Astrocyte (in vitro differentiated cells and primary cell): ENCODE measurements at places on chromosomes 4 and X. TPM values are rescaled to one million over a fixed set of nuclear protein-coding genes. Genes with fewer than 3 reads are reported as not detected.
A peak's percentile ranks its signal among the peaks of the same experiment; 100 is the strongest.

DNA sequence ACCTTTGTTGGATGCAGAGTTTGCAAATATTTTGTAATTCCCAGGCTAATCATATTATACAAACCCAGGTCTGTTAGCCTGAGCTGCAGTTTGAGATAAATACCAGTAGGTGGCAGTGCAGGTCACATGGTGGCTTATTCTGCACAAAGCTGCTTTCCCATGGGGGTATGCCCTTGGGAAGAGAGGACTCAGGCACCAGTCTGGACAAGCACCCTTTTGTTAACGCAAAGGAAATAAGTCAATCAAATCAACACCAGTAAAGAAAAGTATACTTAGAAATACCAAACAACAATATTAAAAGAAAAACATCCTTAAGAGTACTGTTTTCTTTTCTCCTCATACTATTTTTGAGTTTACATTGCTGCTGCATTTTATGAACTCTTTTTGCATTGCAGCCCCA is 389.0 kb upstream of the ZFP42 start:
- DNase-seq, result peak; percentile 13

Gene PGRMC2
- total RNA-seq, result 158 and 161 TPM in 2 replicates

DNA sequence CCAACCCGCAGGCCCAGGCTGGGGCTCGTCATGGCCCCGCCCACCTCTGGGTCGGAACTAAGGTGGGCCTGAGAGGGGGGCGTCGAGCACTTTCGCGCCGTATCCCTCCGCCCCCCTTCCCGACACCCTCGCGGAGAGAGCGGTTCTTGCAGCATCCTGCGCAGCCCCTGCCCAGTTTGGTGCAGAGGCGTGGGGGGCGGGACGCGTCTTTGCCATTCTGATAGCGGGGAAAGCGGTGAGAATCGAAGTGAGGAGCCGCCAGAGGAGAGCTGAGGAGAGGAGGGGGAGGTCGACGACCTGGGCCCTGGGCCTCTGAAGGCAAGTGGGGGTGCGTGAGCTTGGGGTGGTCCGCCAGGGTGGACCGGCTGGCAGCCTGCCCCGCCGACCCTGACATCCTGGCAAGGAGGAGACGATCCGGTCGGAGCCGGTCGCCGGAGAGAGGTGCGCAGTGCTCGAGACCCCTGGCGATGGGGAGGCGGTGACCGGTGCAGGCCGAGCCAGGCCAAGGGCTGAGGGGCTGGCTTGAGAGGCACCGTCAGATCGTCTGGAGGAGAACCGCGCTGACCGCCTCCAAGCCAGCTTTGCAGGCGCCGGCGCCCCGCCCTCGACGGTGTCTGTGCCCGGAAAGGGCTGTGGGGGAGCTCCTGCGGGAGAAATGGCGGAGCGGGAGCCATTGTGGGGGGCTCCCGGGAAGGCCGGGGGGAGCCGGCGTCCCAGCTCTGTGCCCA is 25.5 kb downstream of the GPRASP3 start:
- DNase-seq, result no peak

Gene AFP
- 8.6 and 11.3 TPM in 2 replicates for total RNA-seq

- no peak for DNase-seq
These were observed 13.0 kb downstream of the CORIN start for GRCh38 chr4:47824840-47825239.

DNA sequence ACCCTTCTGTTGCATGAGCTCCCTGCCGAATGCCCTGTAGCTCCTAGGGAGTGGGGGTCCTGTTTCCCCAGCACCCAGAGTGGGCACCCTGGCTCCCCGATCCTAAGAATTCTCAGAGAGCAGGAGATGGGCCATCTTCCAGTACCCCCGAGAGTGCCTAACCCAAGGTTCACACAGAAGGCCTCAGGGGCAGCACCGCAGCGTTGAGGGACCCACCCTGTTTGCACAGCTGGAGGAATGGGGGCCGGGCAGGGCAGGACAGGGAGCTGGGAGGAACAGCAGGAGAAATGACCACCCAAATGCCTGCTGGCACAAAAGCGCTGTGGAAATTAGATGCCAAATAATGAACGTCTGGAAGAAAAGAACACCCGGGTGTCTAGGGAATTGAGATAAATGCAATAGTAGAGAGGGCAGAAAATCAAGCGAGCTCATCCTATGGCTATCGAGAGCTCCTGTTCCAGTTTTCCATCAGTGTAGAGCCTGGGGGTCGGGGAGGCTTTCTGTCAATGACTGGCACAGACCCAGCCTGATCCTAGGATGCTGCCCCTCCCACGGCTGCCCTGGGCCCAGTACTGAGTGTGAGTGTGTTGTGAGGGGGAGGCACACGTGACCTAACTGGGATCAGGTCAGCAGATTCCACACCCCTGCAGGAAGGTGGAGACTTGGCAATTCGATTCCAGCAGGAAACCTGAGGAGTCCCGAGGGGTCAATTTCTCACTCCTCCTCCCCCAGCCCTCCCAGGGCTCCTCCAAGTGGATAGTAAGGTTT is 25.7 kb downstream of the SEPTIN6 start:
- DNase-seq, result no peak

DNA sequence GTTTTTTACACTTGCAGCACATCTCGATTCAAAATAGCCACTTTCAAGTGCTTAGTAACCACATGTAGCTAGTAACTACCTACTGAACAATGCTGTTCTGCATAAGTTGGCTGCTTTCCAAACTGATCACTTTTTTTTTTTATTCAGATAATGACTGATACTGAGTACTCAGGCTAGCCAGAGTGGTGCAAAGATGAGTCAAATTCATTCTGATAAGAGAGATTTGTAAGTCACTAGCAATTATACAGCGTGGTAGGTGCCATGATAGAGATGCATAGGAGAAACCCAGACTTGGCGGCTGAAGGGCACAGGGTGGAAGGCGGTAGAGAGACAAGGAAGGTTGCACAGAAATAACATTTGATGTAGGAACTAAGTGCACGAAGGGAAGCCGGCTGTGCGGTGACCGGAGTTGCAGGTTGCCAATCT is 357 bp upstream of the IGBP1 start:
- DNase-seq, result no peak

Gene MECP2
- total RNA-seq, result 29.2 and 36.2 TPM in 2 replicates

Gene PCDH11X
- 0.31 and 0.57 TPM in 2 replicates for total RNA-seq

GRCh38 chr4:184940500-184940899 is 77.8 kb upstream of the HELT start:
- DNase-seq, result no peak

- no peak for DNase-seq
These were observed 113.7 kb upstream of the TSPAN5 start for GRCh38 chr4:98771959-98772632.
